NCI-H1048 (cell line): ENCODE measurements at places on chromosomes 5 and 9.

DNA sequence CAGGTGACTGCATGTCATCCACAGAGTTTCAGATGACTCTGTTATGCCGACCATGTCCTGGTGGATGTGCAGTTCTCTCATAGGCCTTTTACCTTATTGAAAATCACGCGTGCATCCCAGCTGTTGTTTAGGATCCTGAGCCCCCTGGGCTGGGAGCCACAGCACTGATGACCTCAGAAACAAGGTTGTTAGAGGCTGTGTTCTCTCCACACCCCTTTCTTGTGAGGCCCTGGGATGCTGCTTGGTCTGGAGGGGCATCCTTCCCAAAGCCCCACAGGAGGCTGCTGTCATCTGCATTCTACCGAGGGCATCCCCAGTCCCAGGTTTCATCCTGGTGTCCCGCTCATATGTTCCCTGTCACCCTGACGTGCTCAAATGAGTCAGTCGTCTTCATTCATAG, 76.5 kb upstream of the IRX4 start:
- DNase-seq: no peak

DNA sequence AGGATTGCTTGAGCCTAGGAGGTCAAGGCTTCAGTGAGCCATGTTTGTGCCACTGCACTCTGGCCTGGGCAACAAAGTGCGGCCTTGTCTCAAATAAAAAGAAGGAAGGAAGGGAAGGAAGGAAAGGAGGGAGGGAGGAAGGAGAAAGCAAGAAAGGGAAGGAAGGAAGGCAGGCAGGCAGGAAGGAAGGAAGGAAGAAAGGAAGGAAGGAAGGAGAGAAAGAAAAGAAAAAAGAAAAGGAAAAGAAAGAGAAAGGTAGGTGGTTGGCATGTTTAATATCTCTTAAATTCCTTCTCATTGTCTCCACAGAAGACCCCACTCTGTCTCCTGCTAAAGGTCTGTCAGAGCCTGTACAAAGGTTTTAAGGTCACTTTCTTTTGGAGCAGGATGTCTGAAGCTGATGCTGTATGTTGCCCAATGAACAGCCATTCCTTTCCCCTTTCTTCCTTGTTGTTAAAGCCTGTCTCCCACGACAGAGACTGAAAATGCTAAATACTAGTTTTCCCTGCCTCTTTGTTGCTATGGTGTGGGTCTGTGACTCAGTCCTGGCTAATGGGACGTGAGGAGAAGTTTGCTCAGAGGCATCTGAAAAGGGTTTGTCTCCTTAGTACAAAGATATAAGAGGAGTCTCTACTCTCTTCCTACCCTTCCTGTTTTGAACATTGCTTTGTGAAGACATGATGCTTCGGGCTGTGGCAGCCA, 213.3 kb downstream of the PCSK1 start:
- DNase-seq: no peak

GRCh38 chr5:67221487-67222242, 25.1 kb upstream of the CD180 start:
- no peak for DNase-seq

DNA sequence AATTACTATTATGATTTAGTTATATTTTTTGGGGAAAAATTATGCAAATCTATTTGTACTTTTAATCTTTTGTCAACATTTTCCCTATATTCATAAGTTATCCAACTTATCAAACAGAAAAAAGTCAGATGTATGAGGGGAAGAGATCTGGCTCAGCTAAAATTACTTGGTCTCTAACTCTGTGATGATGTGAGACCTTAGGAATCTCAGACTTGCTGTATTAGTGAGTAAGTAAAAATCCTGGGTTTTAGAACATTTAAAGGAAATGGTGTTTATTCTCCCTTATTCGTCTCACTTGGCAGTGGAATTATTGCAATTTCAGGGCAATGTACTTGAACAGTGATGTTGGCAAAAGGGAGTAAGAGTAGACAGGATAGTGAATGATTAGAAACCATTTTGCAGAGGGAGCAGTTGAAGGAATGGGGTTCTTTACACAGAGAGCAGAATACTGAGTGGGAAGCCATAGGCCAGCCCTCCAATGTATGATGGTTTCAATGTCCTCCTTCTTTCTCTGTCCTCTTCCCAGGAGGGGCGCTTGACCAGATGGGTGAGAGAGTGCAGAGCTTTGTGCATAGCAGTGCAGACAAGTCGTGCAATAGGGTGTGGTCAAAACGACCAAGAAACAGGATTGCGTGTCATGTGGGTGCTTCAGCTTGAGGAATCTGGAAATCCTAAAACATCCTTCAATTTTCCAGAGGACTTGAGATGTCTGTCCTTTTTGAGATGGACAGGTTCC, 91.7 kb downstream of the TENT4A start:
- no peak for DNase-seq

DNA sequence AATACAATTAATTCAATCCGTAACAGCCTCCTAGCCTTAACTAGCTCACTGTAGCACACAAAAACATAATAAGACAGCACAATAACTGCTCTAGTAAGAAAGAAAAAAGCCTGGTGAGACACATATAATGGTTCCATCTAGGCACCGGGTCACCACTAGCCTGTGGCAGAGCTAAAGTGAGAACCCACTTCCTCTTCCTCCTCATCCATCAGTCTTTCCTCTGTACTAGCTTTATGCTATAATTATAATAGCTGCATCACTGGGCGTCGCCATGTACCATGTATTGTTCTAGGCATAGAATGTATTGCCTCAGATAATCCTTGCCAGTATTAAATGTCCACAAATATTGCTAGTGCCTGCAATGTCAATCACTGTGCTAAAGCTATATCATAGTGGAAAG, 23.1 kb downstream of the ADRB2 start:
- no peak for DNase-seq

DNA sequence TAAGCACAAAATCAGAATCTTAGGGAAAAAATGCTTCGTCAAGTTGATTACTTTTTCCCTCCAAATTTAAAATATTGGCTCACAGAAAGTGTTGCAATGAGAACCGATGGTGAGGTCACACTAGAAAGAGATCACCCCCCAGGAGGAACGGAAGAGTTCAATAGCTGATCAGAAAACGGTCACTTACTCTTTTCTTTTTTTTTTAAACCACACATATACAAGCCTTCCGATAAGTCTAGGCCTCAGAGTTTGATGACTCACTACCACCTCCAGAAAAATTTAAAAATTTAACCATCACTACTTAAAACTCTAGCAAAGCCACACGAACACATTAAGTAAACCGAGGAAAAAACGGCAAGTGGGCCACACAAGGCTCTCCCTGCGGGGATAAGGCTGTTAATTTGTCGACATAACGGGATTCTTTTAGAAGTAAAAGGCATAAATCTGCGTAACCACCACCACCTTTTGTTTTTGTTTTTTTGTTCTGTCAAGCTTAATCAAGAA, 1.2 kb downstream of the SURF4 start:
- no peak for DNase-seq

- no peak for DNase-seq
Observed at GRCh38 chr9:99038484-99038820, 66.5 kb upstream of the TGFBR1 start.

GRCh38 chr5:141322261-141322660, 1.7 kb upstream of the TAF7 start:
- DNase-seq: no peak

GRCh38 chr5:134046801-134047686, 42.3 kb upstream of the VDAC1 start:
- DNase-seq: no peak

DNA sequence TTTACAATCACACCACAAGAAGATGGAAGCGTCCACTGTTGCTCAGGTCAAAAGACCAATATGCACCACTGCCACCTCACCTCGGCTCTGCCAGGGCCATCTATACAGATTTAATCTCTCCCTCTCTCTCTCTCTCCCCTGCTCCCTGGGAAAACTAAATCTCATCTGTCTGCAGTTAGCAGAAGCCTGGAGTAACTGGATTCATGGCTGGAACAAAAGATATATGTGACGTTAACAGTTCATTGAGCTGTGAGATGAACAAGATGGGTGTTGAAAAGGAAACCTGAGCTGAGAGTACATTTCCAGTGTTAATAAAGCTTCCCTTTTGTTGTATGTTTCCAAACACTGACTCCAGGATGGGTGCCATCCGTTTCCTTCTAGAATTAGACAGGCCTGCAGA, 369.7 kb downstream of the CDK5RAP2 start:
- no peak for DNase-seq

- no peak for DNase-seq
Observed at GRCh38 chr5:82925061-82925411, 152.2 kb downstream of the TMEM167A start.

- DNase-seq: no peak
Observed at GRCh38 chr5:89407054-89407453, 524.1 kb upstream of the MEF2C start.

GRCh38 chr9:20659474-20659967, 24.5 kb upstream of the FOCAD start:
- DNase-seq: no peak

- DNase-seq: no peak
Observed at GRCh38 chr5:159609359-159609758, 279.1 kb upstream of the IL12B start.

DNA sequence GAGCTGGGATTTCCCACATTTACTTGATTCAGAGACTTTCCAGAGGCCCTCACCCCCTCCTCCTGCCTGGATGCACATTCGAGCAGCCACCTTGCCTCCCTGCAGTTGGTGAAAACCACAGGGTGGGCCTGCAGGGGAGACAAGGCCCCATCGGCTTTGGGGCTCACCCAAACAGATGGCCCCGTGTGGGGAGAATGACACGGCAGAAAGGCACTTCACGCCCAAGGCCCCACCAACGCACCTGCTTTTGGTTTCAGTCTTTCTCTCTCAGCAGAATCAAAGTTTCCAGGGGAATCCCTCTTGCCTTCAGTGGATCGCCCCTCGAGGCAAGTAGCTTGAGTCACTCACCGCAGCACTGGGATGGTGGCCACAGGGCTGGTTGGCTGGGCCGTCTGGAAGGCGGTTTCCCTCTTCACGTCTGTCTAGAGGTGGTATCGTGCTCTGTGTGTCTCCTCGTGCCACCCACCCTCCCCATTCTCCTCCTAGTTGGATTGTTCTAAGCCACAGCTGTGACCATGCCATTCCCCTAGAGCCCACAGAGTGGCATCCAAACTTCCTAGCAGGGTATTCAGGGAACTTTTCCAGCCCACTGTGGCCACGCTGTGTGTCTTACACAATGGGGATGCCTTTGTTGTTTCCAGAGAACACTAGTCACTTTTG, 31.8 kb downstream of the SEC61B start:
- DNase-seq: no peak

DNA sequence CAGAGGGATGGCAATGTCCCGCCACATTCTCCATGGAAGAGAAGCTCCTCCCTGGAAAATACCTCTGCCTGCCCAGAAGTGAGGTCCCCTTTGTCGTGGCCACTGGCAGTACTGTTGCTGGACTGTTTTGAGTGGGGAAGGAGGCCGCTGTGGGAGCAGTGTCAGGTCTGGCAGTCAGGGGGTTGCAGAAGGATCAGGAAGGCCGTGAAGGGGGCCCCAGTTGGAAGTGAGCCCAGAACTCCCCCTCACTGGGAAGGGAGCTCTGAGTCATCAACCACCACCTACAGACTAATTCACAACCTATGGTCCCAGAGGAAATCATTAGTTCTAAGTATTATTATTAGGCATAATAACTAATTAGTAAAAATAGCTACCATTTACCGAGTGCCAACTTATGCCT, 200.4 kb downstream of the TTLL11 start:
- no peak for DNase-seq

DNA sequence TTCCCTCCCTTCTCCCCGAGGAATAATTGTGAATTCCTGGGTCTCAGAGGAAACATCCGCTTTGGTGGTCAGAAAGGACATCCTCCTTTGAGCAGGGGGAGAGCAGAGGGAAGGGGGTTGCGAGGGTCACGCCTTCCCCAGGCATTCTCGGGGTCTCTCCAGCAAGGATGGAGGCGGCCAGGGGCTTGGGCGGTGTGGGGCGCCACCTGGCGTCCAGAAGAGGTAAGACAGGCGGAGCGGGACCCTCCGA, 129.1 kb downstream of the KCNIP1 start:
- DNase-seq: no peak
